ENCODE measurements at places on chromosomes 4 and X.

DNA sequence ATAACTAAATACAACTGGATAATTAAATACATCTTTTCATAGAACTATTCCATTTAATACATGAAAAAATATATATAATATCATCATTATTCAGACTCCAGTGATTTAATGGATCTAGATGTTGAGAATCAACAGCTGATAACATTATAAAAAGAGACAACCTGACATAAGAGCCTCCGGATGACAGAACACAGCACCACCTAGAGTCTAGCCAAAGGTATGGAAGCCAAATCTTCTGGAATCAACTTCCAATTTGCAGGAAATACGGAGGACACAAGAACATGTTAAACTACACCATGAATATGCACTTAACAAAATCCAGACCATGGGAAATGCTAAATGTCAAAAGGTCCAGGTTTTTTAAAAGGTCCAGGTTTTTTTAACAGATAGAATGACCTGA is 55.0 kb downstream of the LRBA start:
- DNase-seq: no peak

DNA sequence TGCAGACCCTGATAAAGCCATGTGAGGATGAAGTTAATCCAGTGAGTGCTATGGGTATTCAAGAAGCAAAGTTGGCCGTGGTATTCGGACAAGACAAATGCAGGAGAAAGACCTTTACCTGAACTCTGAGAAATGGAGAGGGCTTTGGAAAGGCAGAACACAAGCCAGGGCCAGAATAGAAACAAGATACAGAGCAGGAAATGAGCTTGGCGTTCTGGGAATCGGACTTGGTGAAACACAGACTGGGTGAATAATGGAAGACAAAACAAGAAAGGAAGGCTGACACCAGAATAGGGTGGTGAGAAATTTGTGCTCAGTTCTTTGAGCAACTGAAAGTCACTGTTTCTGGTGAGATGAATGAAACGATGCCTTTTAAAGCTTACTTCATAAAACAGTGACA is 83.3 kb downstream of the VEGFC start:
- no peak for DNase-seq

DNA sequence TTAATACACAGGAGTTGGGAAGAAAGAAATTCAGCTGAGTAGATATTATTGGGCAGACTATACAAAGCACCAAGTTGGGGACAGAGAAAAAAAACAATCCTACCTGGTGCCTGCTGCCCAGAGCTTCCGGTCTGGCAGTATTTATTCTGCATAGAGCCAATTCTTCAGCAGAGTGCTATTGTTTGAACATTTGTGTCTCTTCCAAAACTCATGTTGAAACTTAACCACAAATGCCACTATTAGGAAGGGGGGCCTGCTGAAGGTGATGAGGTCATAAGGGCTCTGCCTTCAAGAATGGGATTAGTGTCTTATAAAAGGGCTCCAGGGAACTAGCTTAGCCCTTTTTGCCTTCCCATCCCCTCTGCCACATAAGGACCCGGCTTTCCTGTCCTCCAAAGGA is 136.2 kb downstream of the EVC2 start:
- no peak for DNase-seq

DNA sequence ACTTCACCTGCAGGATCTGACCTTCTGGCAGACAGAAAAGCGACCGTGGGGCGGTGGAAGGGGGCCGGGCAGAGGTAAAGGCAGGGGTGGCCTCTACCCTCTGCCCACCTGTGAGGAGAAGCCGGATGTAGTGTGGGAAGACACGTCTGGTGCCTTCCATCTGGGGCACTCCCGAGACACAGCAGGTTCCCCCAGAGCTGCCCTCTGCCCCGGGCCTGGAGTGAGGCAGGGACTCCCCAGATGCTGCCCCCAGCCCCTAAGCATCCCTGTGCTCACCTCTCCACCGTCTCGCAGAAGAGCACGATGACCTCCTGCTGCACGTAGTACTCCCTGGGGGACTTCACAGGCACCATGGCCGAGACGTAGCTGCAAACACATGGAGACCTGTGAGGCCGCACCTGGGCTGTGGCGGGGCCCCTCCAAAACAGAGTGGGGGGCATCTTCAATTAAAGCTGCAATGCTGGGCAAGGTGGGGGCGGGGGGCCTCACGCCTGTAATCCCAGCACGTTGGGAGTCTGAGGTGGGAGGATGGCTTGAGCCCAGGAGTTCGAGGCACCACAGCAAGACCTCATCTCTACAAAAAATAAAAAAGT is 75.3 kb upstream of the MXD4 start:
- DNase-seq: no peak

DNA sequence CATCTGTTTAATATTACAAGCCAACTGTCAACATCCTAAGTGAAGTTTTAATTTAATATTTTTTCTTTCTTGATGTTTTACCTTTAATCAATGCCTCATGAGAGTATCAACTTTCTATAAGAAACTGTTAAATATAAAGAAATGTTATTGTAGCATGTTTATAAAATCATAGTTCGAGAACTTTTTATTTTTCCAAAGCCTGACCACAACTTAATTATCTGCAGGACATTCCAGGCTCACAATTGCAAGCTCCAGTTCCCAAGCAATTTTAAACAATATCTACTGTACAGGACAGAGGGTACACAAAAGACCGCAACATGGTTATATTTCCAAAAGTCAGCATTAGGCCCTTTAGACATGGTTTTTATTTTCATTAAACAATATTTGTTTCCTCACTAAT is 20.1 kb downstream of the STX18 start:
- DNase-seq: no peak
